Naive thymus-derived CD4-positive, alpha-beta T cell (primary cell): ENCODE measurements at places on chromosomes 2 and 18.

DNA sequence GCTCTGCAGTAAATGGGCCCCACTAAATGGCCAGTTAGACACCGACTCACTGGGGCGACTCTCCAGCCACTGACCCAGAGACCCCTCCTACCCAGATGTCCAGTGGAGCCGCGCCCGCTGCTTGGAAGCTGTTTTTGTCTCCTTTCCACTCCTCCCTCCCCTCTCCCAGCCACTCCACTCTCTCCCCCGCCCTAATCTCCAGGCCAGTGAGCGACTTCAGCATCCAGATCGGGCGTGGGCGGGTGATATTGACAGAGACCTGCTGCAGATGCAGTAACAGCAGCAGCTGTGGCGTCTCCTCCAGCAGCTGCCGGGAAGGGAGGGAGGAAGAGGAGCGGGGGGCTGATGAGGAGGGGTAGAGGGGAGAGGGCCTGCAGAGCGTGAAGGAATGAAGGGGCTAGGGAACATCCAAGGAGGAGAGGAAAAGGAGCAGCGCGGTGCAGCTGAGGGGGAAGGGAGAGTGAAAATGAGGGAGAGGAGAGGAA, at the start of gene SCN7A:
Gene SCN7A, minus strand, starts transcription at position 110 of the 485 bp plus-strand sequence. CDS start 16,553 bp downstream, outside the sequence.
- no peaks in the 10 kb centered on the region for H3K27me3 ChIP-seq
- no peaks in the 10 kb centered on the region for H3K4me1 ChIP-seq

DNA sequence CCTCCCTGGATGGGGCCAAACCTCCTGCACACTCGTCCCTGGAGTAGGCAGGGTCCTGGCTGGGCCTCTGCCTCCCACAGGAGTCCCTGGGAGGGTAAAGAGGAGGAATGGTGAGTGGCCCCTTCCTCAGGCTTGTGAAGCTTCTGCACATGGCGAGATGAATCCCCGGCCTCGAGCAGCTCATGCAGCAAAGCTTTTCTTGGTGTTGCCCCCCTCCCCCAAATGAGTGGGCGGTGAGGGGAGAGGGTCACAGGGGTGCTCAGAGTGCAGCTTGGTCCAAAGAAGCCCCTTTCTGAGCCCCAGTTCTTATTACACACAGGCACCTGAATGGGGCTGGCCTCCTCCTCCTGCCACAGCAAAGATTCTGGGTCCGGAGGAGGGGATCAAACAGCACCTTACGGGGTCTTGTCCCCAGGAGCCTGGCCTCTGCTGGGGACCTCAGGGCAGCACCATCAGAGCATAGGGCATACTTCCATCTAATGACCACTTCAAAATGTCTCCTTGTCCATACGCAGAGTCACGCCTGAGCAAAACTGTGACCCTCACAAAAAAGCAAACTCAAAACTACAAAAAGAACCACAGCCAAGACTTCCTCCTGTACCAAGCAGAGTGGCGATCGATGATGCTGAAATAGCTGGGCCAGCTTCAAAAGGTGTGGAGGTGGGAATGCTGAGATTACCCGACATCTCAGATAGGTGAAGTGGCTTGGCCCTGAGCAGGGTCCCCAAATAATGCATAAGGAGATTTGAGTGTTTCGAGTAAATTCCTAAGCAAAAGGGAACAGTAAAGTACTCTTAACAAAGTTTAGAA, 148.4 kb upstream of the TWIST2 start:
- no peak overlapping the region for H3K4me3 ChIP-seq
- H3K27me3 ChIP-seq: no peaks in the 10 kb centered on the region
- no peak for DNase-seq
- no peaks in the 10 kb centered on the region for H3K36me3 ChIP-seq
- no peaks in the 10 kb centered on the region for H3K4me1 ChIP-seq

- H3K4me1 ChIP-seq: no peaks in the 10 kb centered on the region
- H3K4me3 ChIP-seq: no peak overlapping the region
- H3K36me3 ChIP-seq: no peaks in the 10 kb centered on the region
- DNase-seq: no peak
- no peaks in the 10 kb centered on the region for H3K27me3 ChIP-seq
Observed at GRCh38 chr2:19033240-19033639, 325.2 kb downstream of the OSR1 start.

DNA sequence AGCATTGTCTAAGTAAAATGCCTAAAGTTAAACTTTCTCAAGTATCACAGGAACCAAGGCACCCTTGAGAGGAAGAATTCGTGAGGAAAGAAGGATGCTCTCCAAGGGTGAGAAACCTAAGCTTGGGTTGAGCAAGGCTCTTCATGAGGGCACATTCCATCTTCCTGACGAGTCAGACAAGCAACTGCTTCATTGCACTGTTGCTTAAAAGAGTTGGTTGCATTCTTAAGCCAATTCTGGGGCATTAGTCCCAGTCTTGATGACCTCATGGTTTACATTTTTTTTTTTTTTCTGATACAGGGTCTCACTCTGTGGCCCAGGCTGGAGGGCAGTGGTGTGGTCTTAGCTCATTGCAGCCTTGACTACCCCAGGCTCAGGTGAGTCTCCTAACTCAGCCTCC, 237.5 kb downstream of the ACTR3 start:
- H3K27ac ChIP-seq: no peak overlapping the region
- H3K27me3 ChIP-seq: no peaks in the 10 kb centered on the region
- no peaks in the 10 kb centered on the region for H3K4me1 ChIP-seq

DNA sequence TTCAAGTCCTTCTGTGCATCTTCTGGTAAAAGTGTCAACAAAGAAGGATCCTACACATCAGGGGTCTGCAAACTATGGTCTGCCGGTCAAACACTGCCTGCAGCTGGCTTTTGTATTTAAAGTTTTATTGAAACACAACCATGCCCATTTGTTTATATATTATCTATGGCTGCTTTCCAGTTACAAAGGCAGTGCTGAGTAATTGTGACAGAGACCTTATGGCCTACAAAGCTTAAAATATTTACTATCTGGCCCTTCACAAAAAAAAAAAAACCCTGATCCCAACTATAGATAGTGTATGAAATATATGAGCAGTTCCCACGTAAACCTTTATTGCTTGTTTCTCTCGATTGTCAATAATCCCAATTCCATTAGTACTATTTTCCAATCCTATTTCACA, 101.4 kb downstream of the RBMS1 start:
- H3K4me1 ChIP-seq: peaks cover 71% of the 10 kb centered on the region
- H3K27ac ChIP-seq: no peak overlapping the region
- no peaks in the 10 kb centered on the region for H3K27me3 ChIP-seq
- no peaks in the 10 kb centered on the region for H3K36me3 ChIP-seq
- H3K4me3 ChIP-seq: no peak overlapping the region

DNA sequence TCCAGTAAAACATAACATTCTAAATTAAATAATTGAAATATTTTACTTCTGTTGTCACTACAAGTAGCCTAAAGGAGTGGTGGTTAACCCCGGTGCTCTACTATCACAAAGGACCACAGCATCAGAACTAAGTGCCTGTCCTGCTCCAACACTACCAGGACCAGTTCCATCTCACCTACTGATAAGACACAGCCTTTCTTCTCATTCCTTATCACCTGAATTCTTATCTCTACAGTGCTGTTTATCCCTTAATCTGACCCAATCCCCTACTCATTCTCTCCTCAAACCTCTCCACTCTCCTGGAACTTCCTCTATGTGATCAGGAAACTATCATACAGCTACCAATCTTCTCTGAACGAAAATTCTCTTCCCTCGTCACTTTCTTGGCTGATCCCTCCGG, 80.2 kb downstream of the ITSN2 start:
- no peak overlapping the region for H3K4me3 ChIP-seq
- no peaks in the 10 kb centered on the region for H3K27me3 ChIP-seq
- no peak overlapping the region for H3K27ac ChIP-seq

DNA sequence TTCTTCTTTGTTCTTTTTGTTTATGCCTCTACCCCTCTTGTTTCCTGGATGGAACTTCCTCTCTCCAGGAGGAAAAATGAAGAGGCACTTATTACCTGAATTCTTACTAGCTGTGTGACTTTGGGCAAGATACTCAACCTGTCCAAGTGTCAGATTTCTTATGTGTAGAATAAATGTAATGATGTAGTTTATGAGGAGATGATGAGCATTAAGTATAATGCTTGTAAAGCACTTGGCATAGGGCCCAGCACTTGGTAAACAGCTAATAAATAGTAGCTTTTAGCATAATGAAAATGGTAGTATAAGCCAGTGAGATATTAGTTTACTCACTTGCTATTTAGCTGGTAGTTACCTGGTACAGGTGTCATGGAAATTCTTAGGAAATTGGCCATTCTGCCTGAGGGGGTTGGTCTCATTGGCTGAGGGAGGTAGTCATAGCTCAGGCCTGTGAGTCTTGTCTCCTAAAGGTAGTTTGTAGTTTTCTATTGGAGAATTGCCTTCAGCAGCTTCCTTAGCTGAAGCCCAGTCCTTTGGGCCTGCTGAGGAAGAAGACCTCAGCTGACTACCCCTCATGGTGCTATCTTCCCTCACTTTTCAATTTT, 133.4 kb upstream of the NABP1 start:
- no peaks in the 10 kb centered on the region for H3K4me1 ChIP-seq
- no peak overlapping the region for H3K27ac ChIP-seq
- no peaks in the 10 kb centered on the region for H3K36me3 ChIP-seq
- H3K27me3 ChIP-seq: no peaks in the 10 kb centered on the region
- DNase-seq: no peak
- no peak overlapping the region for H3K4me3 ChIP-seq

GRCh38 chr2:120611961-120612360, 123.7 kb upstream of the GLI2 start:
- H3K36me3 ChIP-seq: no peaks in the 10 kb centered on the region
- H3K27ac ChIP-seq: no peak overlapping the region
- DNase-seq: no peak

DNA sequence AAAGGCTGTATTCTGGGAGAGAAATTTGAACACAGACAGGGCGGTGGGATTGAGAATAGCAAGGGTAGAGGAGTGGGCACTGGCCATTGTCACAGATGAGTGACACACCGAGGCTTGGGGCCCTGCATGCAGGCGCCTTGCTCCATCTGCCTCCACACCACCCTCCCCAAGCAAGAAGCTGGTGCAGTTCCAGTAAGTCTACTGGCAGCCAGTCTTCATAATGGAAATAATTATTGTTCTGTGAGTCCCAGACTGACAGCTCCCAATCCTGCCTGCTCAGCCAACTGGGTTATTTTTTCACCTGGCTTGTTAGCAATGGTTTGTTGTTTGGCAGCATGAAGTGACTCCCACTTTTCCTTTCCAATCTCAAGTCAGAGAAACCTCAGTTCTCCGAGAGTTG, 13.0 kb downstream of the TTC32 start:
- H3K27ac ChIP-seq: no peak overlapping the region
- no peaks in the 10 kb centered on the region for H3K27me3 ChIP-seq
- no peak for DNase-seq
- no peaks in the 10 kb centered on the region for H3K4me1 ChIP-seq

GRCh38 chr18:74454279-74454751, 2.8 kb downstream of the DIPK1C start:
- no peaks in the 10 kb centered on the region for H3K36me3 ChIP-seq
- no peak overlapping the region for H3K27ac ChIP-seq
- no peak for DNase-seq
- no peak overlapping the region for H3K4me3 ChIP-seq
- H3K27me3 ChIP-seq: no peaks in the 10 kb centered on the region

GRCh38 chr18:45250479-45250878, 364.8 kb upstream of the SLC14A2 start:
- no peaks in the 10 kb centered on the region for H3K4me1 ChIP-seq
- no peak overlapping the region for H3K4me3 ChIP-seq
- no peak overlapping the region for H3K27ac ChIP-seq

DNA sequence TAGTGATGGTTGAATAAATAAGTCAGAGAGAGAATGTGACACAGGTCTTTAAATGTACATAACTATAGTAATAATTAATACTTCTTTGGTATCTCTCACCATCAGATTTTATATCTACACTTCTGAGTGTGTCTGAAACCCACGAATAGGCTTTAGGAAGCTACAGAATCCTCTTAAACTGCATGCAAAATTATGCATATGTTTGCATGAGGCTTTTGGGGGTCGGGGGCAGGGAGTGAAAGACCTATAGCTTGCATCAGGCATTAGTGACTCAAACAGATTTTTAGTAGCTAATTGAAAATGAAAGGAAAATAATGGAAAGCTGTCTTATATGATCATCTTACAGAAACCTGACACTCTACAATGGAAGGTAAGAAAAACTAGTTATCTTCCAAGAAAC, 14.9 kb downstream of the LRPPRC start:
- no peak overlapping the region for H3K27ac ChIP-seq
- H3K4me1 ChIP-seq: no peaks in the 10 kb centered on the region
- DNase-seq: no peak
- H3K36me3 ChIP-seq: peaks cover 17% of the 10 kb centered on the region

- no peak for DNase-seq
- H3K4me1 ChIP-seq: peaks cover 3% of the 10 kb centered on the region
- peaks cover 11% of the 10 kb centered on the region for H3K36me3 ChIP-seq
- H3K27me3 ChIP-seq: no peaks in the 10 kb centered on the region
- no peak overlapping the region for H3K27ac ChIP-seq
- no peak overlapping the region for H3K4me3 ChIP-seq
Observed at GRCh38 chr2:85010404-85010803, 39.4 kb downstream of the KCMF1 start.
